ENCODE measurements at places on chromosomes 5 and 9.

DNA sequence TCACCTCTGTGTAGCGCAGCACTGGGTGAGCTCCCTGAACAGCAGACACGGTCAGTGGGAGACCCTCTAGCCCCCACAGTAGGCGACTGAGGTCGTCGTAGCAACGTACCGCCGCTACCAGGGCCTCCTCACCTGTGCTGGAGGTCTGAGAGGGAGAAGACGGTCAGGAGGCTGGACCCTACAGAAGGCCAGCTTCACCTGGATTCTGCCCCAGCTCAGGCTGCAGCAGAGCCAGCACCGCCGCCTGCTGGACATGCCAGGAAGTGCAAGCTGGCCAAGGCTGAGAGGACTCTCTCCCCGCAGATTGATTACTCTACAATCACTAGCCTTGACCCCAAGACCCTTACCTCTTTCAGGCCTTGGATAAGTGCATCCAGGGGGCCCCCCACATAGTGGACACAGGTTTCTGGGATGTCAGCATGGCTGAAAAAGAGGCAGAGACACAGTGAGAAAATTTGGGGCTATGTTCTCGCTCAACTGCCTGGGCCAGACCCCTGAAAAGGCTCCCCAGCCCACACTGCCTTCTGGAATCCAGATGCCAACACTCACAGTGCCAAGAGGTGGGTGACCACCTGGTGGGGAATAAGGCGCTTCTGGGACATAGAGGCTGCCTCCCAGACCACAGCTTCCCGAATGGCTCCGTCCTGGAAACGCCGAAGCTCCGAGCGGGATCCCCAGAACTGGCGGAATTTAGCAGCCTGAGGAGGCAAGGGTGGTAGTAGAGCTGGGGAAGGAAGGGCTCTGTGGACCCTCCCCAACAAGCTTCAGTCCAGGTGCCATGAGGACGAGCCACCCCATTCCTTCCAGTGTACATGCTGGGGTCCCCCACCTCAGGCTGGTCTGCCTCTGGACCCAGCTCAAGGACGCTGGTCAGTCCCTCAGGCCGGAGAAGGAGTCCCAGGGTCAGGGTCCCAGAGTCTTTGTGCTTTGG lies 6.9 kb downstream of the NOL6 start:
- DNase-seq, result peak; percentile 24

DNA sequence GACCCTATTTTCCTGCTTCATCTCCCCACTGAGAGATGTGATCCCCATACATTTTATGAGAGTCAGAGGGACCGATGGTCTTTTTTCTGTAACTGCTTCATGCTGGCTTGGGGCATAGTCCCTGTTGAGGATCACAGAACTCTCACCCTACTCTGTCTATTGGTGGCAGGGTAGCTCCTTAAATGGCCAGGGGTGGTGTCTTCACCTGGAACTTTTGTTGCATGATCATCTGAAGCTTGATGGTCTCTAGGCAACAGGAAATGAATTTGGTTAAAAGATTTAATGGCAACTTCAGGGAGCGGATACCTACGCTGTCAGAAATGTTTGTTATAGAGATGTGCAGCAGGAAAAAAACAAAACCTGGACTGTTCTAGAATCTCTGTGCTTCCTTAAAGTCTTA lies 87.0 kb upstream of the GLIS3 start:
- no peak for DNase-seq

- no peak for DNase-seq
Measured at GRCh38 chr9:131873335-131873734, 133.5 kb upstream of the RAPGEF1 start.

- DNase-seq, result no peak
Measured at GRCh38 chr5:115785381-115786065, 30.9 kb downstream of the CDO1 start.

DNA sequence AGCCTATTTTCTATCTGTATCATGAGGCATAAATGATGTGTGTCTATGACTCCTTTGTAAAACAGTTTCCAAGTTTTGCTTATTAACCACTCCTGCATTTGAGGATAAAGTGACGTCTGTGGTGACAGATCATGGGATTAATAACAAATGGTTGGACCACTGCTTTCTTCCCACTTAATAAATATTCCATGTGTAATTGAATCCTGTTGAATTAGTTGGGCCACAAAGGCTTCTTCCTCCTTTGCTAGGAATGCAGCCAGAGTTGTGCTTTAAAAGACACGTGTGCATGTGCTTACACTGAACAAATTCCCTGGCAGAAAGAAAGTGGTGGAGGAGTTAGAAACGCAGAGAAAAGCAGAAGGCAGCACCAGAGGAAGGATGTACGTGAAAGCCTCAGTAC lies 150.2 kb downstream of the ACTBL2 start:
- DNase-seq, result peak; percentile 52

GRCh38 chr9:114216081-114216480 lies 60.7 kb downstream of the COL27A1 start:
- peak; percentile 63 for DNase-seq

- DNase-seq, result no peak
Measured at GRCh38 chr5:175623088-175623487, 34.8 kb upstream of the HRH2 start.

GRCh38 chr5:52802272-52802973 lies 14.7 kb downstream of the ITGA1 start:
- no peak for DNase-seq

DNA sequence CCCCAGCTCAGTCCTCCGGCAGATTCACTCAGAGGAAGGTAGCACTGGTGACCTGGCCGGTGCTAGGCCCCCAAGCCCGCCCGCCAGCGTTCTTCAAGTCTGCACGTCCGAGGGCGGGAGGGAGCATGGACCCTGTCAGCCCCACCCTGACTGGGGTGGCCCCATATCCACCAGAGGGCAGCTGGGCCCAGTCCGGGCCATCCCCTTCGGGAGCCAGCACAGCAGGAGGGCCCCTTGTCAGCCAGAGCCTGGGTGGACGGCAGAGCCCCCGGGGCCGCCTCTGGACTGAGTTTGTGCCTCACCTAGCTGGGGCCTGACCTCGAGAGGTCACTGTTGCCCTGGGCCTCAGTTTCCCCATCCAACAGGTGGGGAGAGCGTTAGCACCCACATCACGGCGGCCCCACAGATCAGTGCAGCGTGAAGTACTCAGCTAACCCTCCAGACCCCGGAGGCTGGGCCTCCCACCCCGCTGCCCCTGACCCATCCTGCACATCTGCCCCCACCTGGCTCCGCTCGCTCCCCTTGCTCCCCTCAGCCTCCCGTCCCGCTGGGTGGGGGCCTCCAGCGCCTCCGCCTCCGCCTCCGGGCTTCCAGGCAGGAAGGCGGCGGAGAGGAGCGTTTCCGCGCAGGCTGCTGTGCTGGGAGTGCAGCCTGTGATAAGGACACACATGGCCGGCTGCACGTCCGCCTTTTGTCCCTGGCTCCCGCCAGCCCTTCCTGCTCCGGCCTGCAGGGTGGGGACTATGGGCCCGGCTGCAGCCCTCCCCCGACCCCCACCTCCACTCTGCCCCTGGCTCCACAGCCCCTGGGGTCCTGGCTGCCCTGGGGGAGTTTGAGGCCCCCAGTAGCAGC lies 16.6 kb upstream of the EGFL7 start:
- DNase-seq, result no peak

GRCh38 chr9:77954666-77955015 lies 77.0 kb downstream of the GNAQ start:
- DNase-seq, result no peak

DNA sequence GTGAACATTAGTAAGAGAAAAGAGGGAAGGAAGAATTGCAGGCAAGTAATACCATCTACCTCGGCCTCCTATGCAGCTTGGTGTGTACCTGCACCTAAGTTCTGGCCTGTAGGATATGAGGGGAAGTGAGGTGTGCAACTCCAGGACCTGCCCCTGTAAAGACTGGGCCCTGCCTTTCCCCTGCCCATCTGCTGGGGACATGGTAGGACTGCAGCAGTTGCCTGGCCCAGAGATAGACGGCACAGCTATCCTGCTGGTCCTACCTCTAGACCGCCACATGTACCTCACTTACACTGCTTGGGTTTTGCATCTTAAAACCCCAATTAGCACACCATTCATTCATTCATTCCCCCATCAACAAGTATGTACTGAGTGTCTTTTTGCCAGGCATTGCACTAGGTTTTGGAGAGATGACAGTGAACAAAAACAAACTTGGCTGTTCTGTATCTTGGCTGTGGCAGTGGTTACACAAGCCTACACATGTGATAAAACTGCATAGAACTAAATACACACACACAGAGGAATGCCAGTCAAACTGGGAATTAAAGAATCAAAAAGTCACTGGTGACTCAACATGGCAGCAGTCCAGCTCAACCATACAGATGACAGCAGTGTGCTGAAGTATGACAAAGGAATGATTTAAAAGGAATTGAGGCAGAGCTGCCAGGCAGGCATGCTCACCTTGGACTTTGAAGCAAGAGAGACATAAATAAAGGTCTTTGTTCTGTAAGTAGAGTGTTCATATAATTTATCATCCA lies 23.3 kb upstream of the MGAT1 start:
- DNase-seq, result peak; percentile 76

- DNase-seq, result peak; percentile 78
Measured at GRCh38 chr5:169248996-169249395, 51.9 kb downstream of the SLIT3 start.

GRCh38 chr5:64834611-64835010 lies 65.9 kb downstream of the CWC27 start:
- DNase-seq, result no peak

DNA sequence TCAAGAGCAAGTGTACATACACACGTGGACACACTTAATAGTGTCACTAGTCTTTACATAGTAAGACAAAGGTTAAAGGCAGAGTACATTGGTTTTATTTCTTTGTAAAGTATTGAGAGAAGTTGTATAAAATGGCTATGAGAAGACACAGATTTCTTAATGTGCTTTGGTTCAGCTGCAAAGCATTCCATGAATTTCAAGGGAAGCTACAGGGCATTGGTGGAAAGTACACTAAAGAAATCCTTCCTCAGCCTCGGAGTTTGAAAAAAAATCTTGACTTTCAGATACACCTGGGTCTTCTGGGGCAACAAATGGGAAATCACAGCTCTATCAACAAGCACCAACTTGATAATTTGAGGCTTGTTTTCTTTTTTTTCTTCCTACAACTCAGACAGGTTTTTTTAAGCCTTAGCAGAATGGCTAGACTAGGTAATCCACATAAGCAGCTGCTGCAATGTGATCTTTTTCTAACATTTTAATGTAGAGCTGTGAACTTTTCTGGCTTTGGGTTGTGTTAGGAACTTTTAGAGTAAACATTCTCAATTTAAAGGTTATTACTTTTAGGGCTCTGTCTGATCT lies 140.4 kb upstream of the FST start:
- DNase-seq, result peak; percentile 30

DNA sequence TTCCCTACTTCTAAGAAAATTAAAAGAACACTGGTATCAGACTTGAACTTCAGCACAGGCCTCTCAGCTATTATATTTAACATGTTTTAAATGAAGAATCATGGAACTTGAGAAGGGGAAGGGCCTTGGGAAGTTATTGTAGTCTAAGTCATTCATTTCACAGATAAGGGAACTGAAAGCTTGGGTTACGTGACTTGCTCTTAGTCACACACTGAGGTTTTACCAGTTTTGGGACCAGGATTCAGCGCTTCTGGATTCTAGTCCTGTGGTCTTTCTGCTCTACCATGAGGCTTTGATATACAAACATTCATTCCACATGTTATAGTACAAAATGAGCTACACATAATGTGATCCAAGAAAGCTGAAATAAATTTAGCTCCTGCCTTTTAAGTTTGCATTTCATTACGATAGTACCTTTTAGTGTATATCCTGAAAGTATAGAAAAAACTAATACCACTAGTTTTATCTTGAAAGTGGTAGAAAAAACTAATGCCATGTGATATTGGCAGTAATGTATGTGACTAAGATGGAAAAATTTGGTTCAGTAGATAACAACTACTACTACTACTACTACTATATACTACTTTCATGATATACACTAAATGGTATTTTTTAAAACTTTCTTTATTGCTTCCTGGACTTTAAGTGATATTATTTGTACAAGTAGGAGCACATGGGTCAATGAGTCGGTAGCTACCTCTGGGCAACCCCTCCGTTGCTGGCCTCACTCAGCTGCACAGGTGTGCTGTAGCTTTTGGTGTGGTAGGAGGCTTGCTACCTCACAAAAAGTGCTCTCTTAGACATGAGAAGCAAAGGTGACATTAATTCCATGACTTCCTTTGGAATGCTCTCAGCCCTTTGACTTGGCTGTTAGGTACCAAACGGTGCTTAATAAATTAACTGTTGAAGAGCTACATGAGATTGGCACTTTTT lies 40.7 kb downstream of the F2RL2 start:
- DNase-seq, result no peak

DNA sequence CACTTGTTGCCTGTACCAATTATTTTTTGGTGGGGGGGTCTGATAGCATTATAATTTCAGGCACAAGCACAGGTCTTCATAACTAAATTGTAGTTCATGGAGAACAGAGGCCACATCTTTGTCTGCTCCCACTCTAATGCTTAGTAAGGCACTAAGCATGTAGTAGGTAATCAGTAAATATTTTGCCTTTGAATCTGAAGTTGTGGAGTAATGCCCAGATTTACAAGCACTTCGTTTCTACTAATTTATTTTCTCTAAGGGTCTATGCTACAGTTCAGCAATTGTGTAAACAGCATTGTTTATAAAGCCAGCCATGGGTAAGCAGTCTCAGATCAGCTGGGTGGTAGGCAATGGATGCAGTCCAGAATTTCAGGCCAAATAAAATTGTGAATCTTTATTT lies 78.6 kb downstream of the GRIA1 start:
- DNase-seq, result peak; percentile 25

DNA sequence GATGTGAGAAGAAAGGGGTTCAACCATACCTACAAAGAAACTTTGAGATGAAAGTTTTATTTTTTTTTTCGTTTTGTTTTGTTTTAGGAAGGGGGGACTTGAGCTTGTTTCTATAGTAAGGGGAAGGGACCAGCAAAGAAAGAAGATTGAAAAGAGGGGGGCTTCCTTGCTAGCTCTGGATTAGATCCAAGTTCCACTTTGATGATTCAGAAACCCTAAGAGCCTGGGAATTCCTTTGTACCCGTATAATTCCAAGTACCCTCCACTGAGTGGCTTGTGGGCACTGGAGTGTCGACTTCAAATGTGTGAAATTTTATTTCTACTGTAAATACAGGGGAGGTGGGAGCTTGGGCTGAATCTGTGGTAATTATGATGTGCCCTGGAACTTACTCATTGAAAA lies 10.9 kb downstream of the MAMDC2 start:
- DNase-seq, result no peak

DNA sequence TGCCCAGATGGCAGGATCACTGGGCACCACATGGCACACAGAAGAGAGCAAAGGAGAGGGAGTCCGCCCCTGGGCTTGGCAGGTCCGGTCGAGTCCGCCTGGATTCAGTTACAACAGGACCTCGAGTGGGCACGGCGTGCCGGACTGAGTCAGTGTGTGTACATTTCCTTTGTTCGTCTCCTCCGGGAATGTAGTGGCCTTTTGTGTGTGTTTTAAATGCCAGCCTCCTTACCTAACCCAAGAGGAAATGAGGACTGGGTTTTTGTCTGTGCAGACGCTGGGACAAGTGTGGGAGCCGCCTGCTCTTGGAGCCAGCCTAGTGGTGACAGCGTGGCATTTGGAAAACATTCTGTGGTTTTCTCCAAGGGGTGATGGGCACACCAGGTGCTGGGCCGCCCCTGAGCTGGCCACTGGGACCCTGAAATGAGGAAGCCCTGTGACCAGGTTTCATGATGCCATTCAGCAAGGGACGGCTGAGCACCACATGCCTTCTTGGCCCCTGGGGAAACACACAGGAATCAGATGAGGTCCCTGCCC lies 9.6 kb downstream of the NEK6 start:
- DNase-seq, result peak; percentile 90
